ENCODE measurements at places on chromosomes 3 and 15.

DNA sequence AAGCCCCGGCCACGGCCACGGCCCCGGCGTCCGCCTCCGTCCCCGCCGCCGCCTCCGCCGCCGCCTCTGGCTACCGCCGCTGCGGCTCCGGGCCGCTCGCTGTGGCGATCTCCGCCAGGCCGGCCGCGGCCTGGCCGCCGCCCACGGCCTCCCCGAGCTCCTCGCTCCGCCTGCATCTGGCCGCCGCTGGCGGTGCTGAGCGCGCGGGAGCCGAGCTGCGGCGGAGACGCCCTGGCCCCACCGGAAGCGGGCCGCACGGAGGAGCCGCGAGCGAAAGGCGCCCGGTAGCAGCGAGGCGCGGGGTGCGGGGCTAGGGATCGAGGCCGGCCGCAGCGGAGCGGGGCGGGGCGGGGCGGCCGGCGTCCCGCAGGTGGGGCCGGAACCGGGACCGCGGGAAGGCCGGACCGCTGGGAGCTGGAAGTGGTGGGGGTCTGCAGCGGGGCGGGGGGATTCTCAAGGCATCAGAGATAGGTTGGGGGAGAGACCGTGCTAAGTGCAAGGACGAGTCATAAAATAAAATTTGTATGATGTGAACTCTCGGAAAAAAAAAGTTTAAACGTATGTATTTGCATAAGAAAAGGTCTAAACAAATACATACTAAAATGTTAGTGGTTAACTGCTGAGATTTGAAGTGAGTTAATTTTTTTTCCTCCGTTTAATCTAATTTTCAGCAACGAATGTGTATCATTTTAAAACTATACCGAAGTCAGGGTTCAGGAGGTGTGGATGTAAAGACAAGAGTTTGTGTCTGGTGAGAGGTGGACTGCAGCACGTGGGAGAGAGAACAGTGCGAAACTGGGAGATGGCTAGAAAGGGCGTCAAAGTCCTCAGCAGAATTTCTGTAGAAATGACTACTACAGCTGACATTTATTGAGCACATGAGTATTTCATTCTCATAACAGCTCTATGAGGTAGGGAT is at the start of gene AVEN:
TSS of gene AVEN (minus strand) at position 334 of the 919 bp plus-strand sequence. CDS start at position 176, 158 bp downstream.
- no peak for DNase-seq

- no peak for DNase-seq
Observed at GRCh38 chr3:171230865-171231264, 204.3 kb upstream of the SLC2A2 start.

DNA sequence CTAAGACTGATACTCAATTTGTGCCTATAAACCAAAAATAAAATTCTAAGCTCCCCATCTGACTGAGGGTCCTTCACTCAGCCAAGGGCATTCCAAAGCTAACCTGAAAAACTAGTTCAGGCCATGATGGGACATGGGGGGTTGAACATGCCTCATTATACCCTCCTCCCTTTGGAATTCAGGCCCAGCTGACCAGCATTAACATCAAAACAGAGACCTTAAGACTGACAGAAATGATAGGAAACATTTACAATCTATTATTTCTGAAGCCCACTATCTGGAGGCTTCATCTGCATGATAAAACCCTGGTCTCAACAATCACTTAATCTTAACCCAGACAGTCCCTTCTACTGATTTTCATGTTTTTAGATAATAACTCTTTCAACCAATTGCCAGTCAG is 140.4 kb downstream of the ANO10 start:
- no peak for DNase-seq

DNA sequence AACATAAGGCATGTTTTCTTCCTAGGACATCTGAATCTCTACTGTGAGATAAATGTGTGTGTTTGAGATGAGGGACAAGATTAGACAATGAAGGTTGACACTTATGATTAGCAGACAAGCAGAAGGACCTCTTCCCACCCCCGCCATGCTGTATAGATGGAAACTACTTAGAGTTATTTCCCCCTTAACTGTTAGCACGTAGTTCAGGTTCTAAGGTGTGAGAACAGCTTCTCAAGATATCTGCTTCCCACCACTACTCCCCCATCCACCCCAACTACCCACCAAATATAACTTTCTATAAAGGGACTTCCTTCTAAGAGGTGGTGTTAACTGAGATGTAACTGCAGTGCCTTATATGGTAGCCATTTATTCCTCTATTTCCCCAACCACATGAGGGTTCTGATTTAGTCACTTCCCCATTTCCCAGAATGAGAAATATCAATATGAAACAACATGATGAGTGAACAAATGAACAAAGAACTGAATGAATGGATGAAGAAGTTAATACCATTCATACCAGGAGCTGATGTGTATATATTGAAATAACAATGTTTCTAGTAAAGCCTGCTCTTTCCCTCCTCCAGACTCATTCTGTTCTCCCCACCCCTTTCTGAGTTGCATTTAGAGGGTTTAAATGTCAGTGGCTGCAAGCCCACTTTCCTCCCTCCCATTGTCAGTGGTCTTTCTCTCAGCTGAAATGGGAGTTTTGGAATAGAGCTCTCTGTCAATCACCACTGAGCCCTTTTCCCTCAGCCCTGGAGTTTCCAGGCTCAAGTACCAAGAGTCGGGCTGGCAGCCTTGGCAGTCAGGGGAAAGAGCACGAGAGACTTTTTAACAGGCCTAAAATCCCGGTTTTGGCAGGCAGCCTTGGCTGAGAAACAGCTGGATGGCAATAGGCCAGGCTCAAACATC is 7.7 kb upstream of the RFTN1 start:
- DNase-seq, result no peak

DNA sequence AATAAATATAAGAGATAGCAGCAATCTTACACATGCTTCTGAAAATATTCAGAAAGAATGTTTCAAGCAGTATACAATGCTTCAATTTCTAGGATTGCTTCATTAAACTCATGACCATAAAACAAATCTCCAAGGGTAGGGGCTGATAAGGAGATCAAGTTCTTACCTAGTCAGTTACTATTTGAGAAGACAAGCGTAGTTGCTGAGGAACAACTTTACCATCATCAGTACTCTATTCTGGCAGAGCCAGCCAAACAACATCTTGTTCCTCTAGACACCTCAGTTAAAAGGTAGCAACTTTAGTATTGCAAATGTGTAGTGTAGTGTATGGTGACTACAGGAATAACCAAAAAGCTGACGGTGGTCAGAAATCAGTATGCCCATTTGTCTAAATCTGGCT is 85.4 kb upstream of the CHRM5 start:
- DNase-seq, result no peak

DNA sequence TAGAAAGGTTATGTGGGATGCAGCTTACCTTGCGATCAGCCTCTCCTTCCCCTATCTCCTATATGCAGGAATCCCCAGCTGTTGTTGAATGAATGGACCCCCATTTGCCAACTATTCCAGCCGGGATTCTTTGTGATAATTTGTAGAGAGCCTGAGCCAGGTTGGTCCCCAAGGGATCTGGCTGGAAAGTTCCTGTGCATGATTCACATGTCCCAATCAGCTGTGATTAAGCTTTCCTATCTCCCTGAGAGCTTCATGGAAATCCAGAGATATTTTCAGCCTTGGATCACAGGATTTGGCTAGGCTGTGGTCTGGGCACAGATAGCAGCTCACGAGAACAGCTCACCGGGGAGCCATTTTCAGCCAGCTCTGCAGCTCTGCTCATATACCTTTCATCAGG is 76.7 kb downstream of the ARNT2 start:
- DNase-seq, result peak; percentile 69

GRCh38 chr3:15112011-15112410 is 13.1 kb upstream of the RBSN start:
- no peak for DNase-seq

- peak; percentile 77 for DNase-seq
Observed at GRCh38 chr3:170840291-170840859, 29.6 kb downstream of the RPL22L1 start.

DNA sequence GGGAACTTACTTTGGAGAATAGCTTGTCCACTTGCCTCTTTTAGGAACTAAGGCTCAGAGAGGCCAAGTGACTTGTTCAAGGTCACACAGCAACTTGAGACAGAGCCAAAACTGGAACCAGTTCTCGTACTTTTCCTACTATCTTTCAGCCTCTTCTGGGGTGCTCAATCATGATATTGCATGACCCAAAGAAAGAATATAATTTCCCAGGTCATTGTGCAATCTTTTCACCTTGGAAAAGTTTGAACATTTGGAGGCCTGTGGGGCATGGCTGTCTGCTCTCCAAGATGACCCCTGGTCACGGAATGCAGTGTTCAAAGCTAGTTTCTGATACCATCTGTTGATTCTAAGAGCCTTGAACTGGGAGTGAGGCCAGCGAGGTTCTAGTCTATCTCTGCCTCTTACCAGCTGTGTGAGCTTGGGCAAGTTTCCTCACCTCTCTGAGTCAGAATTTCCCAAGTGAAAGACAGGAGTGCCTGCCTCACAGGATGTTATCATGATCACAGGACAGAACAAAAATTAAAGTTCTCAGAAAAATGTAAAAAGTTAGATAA is 89.7 kb downstream of the BDH1 start:
- no peak for DNase-seq

DNA sequence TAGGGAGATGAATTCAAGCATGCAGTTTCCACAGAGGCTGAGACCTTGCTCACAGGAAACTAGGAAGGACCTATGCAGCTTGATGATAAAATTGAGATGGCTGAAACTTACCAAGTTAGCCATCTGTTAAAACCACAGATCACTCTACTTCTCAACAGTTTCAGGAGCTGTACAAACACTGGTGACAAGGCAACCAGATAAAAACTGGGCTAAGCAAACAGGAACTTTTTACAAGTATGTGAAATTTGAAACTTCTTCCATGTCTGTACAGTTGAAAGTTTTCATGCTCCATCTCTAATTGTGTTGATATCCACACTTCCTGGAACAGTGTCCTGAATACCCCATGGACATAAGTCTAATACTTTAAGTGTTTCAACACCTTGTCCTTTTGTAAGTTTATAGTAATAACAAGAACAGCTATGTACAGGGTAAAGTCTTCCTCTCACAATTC is 78.2 kb downstream of the FAIM start:
- no peak for DNase-seq

DNA sequence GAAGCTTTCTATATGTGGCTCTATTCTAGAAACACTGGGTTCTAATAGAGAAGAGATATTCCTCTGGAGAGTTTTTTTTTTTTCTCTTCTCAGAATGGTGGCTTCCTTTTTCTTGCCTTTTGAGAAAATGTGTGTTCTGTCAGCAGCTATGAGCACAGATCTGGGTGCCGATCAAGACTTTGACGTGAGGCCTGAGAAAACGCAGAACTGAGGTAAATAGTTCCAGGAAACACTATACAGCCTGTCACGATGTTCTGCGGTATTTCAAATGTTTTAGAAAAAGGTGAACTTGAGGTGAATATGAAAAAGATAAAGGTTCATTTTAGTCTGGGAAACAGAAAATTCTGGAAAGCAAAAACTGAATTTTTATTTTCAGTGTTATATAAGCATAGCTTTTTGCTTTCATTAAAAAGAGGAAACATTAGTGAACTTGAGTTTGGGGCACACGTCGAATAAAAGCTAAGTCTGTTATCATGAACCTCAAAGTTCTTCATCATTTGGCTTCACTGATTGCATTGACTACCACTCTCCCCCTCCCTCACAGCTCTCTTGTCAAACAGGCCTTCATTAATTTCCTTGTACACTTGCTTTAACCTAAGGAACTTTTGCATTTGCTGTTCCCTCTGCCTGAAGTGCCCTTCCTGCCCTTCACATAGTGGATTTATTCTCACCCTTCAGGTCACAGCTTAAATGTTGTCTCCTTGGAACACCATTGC is 265.1 kb downstream of the NFKBIZ start:
- DNase-seq, result no peak

DNA sequence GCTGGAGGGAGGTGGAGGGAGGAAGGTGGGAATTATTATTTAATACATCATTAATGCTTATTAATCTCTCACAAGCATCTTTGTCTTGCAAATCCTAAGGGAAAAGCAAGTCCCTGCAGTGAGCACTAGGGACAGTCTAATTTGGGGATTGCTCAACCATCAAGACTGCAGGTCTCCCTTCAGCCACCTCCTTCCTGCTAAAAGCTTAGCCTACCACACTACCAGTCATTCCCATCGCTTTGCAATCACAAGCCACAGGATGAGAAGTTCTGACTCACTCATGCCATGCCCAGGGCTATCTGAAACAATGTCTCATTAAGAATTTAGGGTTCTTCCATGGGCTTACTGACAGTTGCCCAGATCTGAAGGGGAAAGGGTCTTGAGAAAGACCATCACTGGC is 51.0 kb upstream of the EIF1B start:
- no peak for DNase-seq

DNA sequence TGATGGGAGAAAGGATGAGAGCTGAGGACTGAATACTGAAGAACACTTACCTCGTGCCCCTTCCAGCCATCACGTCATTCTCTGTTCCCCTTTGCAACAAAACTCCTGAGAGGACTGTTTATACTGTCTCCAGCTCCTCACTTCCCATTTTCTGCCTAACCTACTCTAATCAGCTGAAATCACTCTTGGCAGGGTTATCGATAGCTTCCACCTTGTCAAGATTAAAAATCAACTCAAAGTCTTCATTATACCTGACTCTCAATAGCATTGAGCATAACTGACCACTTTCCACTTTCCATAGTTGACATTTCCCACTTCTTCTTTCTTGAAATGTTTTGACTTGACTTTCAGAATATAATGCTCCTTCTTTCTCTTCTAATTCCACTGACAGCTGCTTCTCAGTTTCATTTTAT is 4.3 kb downstream of the BTBD1 start:
- no peak for DNase-seq

DNA sequence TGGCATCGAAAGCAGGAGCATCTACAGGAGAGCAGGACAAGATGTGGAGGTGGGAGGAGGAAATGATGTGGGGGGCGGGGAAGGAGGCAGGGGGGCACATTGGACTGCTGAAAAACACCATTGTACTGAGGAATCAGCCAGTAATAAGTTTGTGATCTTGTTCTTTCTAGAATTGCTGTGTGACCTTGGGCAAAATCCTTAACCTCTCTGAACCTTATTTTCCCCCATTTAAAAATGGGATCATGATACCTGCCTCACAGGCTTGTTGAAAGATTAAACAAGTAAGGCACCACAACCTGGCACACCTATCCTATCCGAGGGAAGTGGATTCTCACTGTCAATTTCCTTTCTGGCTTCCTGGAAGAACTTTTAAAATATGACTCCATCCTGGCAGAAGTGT is 56.9 kb upstream of the ARRDC4 start:
- DNase-seq, result no peak

- no peak for DNase-seq
Observed at GRCh38 chr15:49888734-49889133, 230.3 kb downstream of the ATP8B4 start.

DNA sequence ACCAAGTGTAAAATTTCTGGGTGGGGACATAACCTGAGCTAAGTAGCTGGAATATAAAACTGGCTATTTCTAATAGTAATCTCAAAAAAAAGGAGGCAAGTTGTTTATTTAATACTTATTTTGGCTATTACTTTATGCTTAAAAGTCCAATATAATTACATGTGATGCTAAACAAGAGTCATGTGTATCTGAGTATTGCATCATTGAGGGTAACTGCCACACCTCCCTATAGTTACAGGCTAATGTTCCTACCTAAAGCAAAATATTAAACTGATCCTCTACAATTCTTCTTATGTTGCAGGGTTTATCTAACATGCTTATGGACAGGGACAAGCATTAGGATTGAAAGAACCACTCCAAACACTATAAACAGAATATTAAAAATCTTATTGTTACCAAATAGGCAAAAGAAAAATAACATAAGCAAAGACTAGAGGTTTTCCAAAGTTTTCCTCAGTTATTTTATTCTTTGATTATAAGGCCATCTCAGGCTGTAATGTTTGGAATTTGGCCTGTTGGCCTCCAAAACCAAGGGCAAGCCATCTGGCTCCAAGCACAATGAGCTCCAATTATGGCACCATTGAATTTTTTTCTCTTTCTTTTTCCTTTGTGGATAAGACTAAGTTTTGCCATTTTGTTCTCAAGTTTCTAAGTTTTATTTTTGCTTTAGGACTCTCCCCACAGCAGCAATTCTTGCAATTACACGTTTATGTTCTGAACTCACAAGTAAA is 75.8 kb upstream of the ABI3BP start:
- DNase-seq, result no peak

Measured in smooth muscle cell of the brain vasculature (primary cell).